ENCODE measurements at places on chromosomes 6 and 20.

GRCh38 chr20:44051661-44052000 is 135.4 kb downstream of the JPH2 start:
- no peak for DNase-seq

DNA sequence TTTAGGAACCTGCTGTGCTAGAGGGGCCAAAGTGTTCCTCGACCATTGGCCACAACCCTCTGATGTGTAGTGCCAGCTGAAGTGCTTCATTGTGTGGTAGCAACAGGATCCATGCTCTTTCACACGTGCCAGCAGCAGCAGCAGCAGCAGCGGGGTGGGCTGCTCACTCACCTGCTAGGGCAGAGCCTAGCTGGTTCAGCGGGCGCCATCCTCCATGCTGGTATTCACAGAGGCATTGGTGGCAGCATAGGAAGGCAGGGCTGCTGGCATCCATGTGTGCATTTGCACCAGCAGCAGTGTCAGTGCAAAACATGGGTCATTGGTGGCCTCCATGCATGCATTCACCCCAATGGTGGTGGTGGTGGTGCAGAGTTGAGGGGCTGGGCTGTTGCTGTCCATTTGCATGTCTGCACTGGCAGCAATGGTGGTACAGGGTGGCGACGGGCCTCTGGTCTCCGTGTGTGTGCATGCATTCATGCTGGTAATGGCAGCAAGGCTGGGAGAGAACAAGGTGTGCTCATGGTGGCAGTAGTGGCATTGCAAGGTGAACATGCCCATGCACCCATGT is 13.2 kb upstream of the TINAG start:
- DNase-seq = no peak

DNA sequence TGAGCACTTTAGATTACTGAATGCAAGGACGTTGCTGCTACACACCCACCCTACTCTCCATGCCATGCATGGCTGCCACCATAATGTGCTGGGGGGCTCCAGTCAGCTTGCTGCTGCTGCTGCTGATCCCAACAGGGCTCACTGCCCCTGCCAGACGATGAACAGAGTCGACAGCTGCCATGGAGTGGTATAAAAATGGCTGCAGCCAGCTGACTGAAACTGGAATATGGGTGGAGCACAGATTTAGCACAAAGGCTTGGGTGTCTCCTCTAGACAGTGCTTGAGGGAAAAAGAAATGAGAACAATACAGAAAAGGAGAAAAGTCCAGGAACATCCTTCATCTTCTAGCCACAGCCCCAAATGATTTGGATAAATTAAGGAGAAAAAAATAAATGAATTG is 150.7 kb downstream of the PDSS2 start:
- no peak for DNase-seq

GRCh38 chr6:66970373-66970772 is 1263.3 kb upstream of the EYS start:
- peak; percentile 2 for DNase-seq

DNA sequence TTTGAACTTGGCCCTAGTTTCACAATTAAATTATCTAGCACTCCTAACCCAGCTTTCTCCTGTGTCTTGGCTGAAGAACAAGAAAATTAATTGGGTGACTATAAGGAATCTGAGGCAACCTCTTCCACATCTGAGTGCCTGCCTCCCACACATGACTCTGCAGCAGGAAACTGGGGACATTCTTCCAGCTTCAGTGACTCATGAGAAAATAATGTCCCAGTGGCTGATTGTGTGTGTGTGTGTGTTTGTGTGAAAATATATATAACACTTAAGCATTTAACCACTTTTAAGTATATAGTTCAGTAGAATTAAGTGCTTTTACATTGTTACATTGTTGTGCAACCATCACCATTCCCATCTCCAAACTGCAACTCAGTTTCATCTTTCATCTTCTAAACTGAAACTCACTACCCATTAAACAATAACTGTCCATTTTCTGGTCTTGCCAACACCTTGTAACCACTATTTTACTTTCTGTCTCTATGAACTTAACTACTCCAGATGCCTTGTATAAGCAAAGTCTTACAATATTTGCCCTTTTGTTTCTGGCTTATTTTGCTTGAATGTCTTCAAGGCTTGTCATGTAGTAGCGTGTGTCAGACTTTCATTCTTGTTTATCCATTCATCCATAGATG is 8.7 kb downstream of the TRIM38 start:
- DNase-seq = peak; percentile 93

- DNase-seq = peak; percentile 61
Observed at GRCh38 chr6:85402922-85403321, 47.0 kb upstream of the NT5E start.

DNA sequence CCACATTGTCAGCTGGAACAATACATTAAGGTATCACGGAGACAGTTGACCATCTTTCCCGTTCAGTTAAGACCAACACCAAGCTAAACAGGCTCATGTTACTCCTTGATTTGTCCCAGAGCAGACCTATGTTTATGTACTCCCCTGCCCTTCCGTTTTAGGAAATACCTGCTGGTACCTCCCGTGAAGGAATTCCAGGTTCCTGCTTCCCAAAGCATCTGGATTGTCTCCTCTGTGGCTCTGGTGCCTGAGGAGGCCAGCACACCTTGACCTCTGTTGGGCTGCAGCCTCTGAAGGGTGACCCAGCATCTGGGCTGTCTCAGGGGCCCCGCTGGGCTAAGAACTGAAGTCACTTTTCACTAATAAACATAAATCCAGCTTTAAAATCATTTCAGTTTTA is 647.8 kb upstream of the MARCKS start:
- DNase-seq = no peak

DNA sequence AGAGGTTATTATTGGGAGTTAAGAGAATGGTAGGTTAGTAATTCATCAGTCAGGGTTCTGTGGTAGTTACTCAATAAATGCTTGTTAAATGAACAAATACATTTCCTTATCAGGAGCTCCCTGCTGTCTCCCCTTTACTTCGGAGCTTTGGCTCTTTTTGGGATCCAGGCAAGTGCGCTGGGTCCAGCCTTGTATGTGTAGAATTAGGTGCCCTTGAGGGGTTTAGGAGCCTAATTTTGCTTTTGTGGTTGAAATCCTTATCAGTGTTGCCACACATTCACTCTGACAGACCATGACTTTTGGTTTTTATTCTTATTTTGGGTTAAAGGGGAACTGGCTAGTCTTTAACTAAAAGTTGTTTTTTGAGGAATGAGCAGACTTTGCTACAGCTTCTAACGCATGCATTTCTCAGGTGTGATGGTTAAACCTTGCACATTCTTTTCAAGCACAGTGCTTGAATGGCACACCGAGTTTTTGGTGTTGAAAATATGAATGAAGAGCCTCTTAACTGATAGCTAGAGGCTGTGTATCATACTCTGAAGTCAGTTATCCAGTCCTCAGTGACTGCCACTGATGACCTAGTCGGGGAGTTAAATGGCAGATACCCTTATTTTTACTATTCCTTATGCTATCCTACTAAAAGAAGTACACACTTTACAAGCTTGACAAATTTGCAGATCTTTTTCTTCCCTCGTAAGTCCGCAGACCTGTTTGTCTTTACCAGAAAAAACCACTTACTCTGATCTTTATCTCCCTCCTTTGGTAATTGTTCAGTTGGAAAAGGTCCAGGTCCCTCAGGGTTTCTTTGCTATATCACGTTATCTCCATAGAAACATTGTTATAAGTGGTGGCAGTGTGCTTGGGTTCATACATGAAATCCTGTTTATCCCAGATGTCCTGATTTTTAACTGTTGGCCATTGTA is 50.7 kb upstream of the PLCG1 start:
- DNase-seq = no peak

DNA sequence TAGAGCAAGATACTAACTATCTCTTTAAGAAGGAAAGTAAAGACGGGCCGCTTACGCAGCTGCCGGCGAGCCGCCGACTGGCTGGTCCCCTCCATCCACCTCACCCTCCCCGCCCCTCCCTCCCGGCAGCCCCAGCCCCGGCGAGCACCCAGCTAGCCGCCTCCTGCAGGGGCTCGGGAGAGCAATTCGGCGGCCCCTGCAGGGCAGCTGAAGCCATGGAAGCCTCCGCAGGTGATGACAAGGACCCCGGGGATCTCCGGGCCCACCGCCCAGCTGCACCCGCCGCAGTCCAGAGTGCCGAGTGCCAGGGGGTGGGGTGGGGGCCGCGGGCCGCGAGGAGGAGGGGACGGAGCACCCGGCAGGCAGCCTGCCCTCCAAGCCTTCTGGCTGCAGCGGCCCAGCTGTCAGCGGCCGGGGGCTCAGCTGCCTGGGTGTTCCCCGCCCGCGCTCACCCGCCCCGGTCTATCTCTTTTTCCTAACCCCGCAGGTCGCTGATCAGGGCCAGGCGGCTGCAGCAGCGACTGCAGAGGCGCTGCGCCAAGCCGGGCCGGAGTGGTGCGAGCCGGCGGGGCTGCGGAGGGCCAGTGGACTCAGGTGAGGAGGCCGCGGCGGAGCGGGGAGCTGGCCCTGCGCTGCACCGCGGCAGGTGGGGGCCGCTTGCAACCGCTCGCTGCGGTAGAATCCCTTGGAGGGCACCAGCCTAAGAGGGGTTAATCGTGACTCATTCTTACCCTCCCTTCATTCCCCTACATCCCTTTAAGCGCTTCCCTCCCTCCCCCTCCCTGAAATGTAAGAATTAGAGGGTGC is at the start of gene SNPH:
SNPH (plus strand) TSS at position 128 of the 807 bp plus-strand sequence. CDS start 29,946 bp downstream, outside the sequence.
- DNase-seq = peak; percentile 84

DNA sequence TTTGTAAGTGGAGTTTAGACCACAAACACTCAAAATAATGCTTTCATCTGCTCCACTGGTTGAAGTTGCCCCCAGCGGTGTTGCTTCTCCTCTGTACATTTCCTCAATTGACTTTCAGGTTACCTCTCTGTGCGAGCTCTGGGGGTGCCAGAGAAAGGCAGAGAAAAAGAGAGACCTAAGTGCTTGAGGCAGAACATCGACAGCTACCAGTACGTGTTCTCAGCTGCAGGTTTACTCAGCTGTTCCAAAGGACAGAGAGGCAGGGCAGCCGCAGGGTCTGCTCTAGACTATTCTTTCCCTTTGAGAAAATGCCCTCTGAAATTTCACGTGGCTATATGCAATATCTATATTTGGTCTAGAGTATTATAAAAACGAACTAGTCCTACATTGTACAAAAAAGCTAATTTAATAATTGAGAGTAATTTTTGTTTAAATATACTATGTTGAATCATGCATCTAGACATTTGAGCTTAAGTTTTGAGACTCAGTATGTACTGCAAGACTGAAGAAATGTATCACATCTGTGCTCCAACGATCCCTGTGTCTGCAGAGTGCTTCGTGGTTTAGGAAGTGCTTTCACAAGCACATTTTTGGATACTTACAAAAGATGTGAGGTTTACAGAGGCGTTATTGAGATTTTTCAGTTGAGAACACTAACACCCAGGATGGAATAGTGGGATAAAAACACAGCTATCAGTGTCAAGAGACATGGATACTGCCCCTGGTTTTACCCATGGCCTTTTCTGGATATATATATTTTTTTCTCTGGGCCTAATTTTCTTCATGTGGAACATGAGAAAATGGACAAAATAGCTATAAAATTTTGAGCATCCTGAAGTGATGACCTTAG is 453.6 kb upstream of the FLRT3 start:
- peak; percentile 8 for DNase-seq

DNA sequence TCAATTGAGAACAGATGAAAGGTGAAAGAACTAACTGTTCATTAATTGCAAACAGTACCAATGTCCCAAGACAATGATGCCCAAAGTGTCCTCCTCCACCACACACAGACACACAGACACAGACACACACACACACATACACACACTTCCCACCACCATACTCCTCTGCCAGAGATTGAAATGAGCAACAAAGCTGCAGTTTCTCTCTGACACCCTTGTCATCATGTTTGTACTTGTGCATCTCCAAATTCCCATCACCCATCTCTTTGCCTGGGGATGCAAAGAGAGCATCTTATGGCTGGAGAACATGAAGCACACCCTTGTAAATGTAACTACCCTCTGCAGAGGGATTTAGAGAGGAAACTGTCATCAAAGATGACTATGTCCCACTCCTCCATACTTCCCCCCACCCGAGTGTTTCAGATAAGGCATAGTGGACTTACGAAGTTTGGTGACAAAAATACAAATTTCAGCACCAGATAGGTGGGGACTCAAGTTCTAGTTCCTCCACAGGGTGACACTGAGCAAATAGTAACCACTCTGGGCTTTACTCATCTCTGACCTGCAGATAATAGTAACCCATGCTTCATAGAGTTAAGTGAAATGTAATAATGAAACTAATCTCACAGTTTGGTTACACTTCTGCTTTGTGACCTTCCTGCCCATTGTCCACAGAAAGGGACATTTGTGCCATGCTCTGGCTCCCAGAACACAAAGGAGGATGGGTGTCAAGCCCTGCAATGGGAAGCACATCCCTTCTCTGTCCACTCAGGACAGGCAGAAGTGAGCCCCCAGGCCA is 8.7 kb downstream of the MAFB start:
- no peak for DNase-seq

GRCh38 chr6:32118782-32119628 is 9.0 kb downstream of the ATF6B start:
- peak; percentile 88 for DNase-seq

DNA sequence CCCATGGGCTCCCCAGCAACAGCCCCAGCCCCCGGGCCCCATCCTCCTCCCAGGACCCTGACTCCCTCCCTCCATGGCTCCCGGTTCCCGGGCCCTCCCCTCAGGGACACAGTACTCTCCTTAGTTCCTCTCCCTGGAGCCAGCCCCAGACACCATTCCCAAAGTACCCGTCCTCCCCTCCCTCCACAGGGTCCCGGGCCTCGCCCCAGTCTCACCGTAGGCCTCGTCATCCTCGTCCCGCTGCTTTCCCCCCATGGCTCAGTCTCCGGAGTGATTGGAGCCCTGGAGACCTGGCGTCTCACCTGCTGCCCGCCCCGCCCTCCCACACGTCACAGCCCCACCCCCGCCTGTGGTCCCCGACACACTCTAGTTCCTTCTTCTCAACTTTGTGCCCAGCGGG is at the start of gene SLC44A4:
SLC44A4 (minus strand) TSS at position 272 of the 400 bp plus-strand sequence; CDS start at position 255, 17 bp downstream.
- DNase-seq = no peak

- DNase-seq = peak; percentile 100
Observed at GRCh38 chr6:169097381-169097959, 156.2 kb downstream of the THBS2 start.

GRCh38 chr6:111478749-111479148 is 4.3 kb downstream of the REV3L start:
- peak; percentile 76 for DNase-seq

DNA sequence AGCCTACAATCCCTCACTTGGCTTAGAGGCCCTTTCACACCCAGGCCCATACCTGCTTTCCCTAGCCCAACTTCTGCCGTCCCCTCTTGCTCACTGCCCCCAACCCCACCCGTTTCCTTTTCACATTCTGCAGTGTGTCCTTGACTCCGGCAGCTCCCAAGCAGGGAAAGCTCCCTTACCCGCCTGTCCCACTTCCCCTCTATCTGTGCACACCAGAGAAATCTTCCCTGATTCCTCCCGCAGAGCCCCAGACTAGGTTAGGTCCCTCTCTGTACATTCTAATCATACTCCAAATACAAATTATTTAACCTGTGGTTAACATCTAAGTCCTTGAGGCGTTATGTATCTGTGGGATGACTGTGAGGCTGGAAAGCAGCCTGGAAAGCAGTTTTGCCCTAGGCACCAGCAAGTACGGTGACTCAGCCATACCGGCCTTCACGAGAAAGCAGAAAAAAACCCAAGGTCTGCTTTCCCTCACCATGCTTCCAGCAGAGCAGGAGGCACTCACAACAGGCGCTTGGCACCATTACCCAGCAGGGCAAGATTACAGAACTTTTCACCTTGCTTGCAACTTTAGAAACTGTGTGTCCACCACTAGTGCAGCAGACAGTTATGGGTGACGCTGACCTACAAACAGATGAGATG is 22.3 kb downstream of the ELOVL5 start:
- peak; percentile 100 for DNase-seq
